ENCODE measurements at places on chromosomes 7 and 10.

DNA sequence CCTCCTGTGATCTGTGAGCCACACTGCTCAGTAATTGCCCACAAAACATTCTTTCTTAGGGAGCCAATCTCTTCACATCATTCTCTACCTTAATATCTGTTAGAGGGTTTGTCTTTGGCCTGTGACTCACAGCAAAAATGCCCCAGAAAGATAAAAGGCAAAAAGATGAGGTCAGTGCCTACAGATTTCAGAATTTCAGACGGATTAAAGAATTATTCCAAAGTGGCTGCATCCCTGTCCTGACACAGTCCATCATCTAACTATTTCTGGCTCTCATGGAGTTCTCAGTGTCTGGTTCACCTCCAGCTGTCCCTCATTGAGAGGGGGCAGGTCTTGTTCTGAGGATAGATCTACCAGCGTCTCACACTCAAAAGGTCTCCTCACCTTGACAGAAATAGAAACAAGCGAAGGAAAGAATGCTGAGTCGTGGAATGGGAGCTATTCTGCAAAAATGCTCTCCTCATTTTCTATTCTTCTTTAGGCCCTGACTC, 138.5 kb upstream of the AOAH start:
- no peak for DNase-seq

DNA sequence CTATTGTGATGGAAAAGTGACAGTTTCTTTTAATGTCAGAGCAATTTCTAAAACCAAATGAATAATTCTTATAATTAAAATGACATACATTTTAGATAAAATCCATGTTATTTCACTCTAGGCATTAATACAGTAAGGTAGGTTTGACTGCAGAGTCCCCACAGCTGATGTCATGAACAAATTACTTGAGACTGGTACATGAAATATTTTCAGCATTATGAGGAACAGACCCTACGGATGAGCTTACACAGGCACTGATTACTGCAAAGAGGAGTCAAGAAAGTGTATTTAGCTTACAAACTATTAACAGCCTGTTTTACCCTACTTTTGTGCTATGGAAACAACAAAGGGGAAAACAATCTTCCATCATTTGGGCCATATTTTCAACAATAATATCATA, 8.9 kb downstream of the COL1A2 start:
- DNase-seq: no peak

- DNase-seq: no peak
Measured at GRCh38 chr7:11988186-11988585, 156.2 kb upstream of the THSD7A start.

DNA sequence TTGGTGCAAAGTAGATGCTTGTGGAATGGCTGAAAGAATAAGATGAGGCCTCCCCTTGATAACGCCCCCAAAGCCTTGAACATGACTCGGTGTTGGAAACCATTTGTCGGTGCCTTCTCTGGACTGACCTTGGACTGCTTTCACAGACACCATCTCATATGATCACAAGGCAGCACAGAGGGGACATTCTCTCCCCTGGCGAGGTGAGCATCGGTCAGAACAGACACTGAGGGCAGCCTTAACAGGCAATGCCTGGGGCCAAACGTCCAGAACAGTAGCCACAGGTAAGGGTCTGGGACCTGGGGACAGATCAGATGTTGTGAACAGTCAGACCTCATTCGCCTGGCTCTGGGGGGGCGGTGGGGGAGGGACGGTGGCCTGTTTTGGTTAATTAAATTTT, 2.8 kb upstream of the TRRAP start:
- DNase-seq: no peak

DNA sequence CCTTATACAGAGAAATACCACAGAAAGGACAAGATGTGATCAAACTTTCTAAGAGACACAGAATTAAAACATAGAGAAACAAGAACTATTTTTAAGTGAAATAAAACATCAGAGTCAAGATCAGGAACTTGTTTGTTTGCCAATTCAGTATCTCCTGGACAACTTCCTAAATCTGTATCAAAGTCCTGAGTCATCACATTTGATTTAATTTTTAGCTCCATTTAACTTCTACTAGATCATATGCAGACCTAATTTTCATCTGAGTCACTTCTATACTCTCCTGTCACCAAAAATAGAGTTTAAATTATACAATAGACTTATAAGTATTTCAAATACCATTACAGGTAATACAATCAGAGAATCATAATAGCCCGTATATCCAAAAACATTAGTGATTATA, 268.1 kb downstream of the PRKG1 start:
- DNase-seq: no peak

Measured in mucosa of descending colon (tissue), 3 donors.